ENCODE measurements at places on chromosomes 1 and 21.

DNA sequence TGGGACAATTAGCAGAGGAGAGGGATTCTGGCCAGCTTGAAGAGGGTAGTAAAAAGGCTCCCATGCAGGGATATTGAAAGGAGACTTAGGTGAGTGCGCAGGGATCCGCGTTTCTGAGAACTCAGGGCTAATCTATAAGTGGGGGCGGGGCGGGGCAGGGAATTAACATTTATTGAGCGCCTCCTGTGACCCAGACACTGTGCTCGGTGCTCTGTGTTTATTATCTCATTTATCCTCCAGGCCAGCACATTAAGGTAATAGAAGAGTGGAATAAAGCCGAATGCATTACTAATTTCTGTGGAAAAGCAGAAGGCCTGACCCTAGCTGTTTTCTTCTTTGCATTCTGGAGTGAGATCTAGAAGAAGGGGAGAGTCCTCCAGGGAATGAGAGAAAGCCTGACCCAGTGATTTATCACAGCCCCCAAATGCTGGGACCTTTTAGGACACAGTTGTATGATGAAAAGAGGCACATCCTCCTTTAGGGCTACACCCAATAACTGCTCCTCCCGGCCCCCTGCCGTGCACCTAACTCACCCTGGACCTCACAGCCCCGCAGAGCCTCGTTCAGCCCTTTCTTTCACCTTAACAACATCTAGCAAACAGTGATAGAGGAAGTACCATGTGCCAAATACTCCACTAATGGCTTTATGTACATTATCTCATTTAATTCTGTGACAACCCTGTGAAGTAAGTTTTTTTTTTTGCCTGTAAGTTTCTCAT is 317.6 kb downstream of the PBX1 start:
- DNase-seq, result no peak

GRCh38 chr1:51214615-51215131 is 21.4 kb upstream of the RNF11 start:
- DNase-seq, result peak; percentile 82

GRCh38 chr1:115557715-115558114 is 84.1 kb upstream of the VANGL1 start:
- DNase-seq, result no peak

DNA sequence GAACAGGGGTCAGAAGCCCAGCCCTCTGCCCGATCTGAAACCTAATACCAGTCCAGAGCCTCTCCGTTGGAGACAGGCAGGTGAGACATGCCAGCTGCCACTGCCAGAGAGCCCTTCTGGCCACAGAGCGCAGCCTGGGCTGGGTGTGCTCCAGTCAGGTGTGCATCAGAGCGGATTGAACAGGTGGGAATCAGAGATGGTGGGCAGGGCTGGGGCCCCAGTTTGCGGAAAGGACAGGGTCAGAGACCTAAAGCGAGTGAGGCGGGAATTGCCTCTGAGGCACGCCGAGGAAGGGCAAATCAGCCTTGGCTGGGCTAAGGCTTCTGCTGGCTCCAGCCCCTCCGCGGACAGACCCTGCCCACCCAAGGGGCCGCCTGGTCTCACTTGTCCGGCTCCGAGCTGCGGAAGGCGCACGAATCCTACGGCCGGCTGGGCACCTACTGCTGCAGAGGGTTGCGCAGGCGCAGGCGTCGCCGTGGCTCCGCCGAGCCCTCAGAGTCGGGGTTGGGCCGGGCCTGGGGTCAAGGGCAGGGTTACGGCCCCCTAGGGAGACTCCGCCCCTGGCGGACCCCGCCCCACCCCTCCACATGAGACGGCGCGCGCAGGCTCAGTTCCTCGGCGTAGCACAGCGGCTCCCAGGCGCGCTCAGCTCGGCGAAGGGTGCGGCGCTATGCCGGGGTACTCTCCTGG is 10.3 kb downstream of the CPLANE2 start:
- no peak for DNase-seq

- no peak for DNase-seq
Measured at GRCh38 chr1:20141466-20141865, 2.3 kb downstream of the PLA2G2F start.

DNA sequence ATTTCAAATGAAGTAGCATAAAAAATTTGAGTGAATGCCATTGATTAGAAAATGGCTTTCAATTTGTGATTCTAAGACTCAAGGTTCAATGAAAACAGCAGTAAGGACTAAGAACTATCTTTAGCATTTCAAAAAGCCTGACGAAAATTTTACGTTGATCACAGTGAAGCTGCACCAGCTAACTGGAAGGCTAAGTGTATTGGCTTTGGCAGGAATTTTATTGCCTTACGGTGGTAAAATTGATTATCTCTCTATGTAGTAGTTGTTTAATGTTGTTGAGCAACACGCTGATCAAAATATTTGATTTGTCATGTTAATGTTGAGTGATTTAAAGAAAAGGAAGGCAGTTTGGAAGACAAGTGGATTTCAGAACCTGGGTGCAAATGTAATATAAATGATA is 49.6 kb downstream of the ATG4C start:
- no peak for DNase-seq

GRCh38 chr1:151615711-151616504 is 4.1 kb downstream of the SNX27 start:
- DNase-seq, result no peak

- DNase-seq, result peak; percentile 67
Measured at GRCh38 chr1:69511426-69512192, 56.1 kb upstream of the LRRC7 start.

- no peak for DNase-seq
Measured at GRCh38 chr1:102420034-102420433, 423.3 kb upstream of the OLFM3 start.

- no peak for DNase-seq
Measured at GRCh38 chr1:39676948-39677548, 5.1 kb upstream of the NT5C1A start.

DNA sequence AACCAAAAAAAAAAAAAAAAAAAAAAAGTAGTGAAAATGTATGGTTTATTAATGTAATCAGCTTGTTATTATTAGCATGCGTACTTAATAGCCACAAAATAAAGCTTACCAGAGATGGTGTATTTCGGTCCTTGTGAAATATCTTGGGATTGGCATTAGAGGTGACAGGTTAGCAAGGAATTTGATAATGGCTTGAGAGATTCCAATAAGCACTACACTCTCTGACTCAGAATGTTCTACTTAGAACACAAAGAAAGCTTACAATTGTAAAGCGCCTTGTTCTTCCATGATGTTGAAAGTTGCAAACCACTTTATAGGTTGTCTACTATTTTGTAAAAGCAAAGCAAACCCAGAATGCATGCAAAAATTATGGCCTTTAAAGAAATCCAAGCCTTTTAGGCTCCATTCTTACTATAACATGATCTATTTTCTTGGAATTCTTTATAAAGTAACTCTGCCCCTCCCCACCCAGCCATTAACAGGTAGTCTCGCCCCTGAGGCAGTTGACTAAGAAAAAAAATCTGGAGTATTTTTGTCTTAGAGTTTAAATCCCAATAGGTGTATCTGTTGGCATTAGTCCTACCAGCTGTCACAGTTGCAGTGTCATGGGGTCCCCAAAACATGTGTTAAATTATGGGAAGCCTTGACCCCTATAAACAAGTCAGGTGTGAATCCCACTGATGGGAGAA is 129.2 kb downstream of the DHRS3 start:
- DNase-seq, result no peak

DNA sequence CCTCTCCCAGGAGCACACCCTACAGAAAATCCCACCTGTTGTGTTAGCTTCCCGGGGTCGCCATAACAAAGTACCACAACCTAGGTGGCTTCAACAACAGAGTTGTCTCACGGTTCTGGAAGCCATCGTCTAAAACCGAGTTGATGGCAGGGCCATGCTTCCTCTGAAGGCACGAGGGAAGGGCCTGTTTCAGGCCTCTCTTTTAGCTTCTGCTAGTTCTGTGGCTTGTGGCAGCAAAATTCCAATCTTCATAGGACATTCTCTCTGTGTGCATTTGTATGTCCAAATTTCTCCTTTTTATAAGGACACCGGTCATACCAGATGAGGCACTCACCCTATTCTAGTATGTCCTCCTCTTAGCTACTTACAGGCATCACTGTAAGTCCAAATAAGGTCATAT is 3.2 kb downstream of the CFAP74 start:
- no peak for DNase-seq

DNA sequence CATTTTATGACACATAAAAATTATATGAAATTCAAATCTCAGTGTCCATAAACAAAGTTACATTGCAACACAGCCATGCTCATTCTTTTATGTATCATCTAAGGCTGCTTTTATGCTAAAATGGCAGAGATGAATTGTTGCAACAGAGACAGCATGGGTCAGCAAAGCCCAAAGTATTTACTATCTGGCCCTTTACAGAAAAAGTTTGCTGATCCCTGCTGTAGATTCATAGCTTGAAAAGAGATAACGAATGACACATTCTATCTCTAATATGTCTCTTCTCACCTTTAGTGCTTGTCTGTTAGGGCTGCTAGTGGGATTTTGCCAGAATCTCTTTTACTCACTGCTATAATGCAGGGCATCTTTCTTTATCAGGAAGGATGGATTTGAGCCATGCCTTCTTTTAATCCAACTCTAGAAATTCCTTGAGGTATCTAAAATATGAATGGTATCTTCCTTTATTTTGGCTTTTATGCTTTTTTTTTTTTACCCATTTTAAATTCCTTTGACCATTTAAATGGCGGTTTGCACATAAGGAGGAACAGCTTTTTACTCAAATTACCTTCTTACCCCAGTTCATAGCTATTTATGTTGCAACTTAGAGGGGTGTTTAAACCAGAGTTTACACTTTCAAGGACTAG is 598.2 kb downstream of the PLPP3 start:
- no peak for DNase-seq

- DNase-seq, result no peak
Measured at GRCh38 chr1:27806758-27807157, 23.8 kb upstream of the PPP1R8 start.

DNA sequence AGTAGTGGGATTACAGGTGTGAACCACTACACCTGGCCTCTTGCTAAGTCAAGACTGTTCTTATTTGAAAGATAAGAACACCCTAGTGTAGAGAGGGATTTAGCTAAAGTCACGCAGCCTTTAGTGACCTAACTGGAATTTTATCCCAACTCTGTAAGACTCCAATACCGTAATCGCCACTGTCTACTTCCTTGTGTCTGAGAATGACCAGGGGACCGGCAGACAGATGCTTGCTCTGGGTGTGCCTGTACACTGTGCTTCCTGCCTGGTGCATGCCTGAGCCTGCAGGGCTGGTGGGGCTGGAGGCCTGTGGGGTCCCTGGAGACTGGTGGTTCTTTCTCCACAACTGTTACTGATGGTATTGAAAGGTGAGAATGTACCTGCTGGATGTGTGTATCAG is 15.3 kb downstream of the MFSD2A start:
- DNase-seq, result no peak

- no peak for DNase-seq
Measured at GRCh38 chr1:25990702-25991395, 7.0 kb downstream of the PAFAH2 start.

- no peak for DNase-seq
Measured at GRCh38 chr1:36984026-36984425, 50.3 kb downstream of the GRIK3 start.

DNA sequence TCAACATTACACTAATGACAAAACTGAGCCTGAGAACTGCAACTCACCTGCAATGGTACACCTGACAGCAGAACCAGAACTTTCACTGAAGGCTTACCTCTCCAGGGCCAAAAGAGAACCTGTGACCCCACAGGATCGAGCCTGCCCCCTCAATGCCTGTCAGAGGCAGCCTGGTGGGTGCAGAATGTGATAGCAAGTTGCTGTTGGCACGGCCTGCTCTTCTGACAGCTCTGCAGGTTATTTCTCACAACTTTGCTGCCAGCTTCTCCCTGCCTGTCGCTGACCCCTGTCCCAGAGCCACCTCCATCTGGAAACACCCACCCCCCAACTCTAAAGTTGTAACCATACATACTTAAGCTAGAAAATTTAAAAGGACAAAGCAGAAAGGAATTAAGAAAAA is 35.2 kb downstream of the HIVEP3 start:
- no peak for DNase-seq

- no peak for DNase-seq
Measured at GRCh38 chr1:31932491-31933316, 5.5 kb downstream of the PTP4A2 start.

DNA sequence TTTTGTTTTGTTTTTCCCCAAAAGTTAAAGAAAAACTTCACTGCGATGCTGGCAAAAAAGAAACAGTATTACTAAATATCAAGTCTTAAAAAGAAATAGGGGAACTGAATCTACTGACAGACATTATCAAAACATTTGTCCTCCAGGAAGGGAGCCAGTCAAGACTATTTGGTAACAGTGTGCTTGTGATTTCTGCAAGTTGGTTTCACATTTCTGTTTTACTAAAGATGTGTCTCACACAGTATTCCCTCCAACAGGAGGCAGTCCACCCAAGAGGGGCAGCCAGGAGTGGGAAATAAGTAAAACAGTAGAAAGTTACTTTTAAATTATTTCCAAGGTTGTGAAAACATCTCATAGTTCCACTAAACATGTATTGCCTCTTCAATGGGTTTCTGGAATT is 74.4 kb upstream of the SDC3 start:
- DNase-seq, result no peak

DNA sequence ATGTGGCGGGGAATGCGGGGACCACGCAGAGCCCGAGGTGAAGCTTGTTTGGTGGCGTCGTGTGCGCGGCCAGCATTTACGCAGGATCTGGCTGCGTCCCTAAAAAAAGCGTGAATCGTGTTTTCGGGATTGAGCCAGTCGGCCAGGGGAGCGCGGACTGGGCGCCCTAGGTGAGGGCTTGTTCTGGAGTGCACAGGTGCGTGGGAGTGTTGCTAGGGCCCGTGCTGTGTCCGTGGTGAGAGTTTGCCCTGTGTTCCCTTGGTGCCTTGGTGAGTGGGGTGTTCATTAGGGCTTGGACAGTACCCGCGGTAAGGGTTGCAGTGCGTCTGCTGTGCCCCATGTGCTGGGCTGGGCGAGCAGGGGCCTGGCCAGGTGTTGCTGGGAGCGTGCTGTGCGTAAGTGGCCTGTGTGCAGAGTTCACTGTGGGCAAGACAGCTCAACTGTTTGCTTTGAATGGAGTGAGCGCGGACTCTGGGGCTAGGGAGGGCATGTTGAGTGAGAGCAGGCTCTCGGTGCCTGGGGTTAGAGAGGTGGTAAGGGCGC is 673 bp downstream of the CD46 start:
- no peak for DNase-seq

- no peak for DNase-seq
Measured at GRCh38 chr21:28908351-28908750, 84.3 kb downstream of the LTN1 start.

DNA sequence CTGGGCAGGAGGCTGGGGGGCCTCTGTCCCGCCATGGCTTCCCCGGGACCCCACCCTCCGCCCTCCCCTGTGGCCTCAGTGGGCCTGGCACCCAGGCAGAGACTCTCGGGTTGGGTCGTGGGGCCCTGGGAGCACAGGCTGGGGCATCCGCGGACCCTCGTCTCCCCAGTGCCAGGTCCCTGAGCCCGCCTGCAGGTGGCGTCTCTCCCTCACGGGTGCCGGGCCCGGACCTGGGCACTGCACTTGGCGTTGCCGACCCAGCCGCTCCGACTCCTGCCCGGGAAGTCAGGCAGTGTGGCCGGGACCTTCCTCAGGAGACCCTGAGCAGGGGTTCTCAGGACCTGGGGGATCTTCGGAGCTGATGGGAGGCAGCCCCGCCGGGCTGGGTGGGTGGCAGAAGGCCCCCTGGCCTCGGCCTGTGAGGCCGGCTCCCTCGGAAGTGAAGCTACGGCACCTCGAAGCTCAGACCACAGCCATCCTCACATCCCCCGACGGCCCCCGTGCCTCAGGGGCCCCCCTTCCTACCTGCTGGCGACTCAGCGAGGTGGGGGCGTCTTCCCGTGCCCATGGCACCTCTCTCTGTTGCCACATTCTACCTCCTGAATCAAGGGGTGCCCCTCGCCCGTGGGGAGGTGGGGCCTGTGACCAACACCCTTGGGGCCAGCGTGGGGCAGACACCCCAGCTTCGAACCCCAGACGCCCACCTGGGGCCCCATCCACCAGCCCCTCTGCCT is 6.4 kb upstream of the C1orf159 start:
- peak; percentile 42 for DNase-seq
